ENCODE measurements at places on chromosomes 11 and 22.
A peak's percentile ranks its signal among the peaks of the same experiment; 100 is the strongest.

- no peak for DNase-seq
These were observed 288.1 kb downstream of the ETS1 start for GRCh38 chr11:128299132-128299726.

GRCh38 chr11:96091476-96091875 is 167.6 kb upstream of the MTMR2 start:
- no peak for DNase-seq

- DNase-seq, result no peak
These were observed 342.3 kb upstream of the CCDC179 start for GRCh38 chr11:23202611-23203010.

DNA sequence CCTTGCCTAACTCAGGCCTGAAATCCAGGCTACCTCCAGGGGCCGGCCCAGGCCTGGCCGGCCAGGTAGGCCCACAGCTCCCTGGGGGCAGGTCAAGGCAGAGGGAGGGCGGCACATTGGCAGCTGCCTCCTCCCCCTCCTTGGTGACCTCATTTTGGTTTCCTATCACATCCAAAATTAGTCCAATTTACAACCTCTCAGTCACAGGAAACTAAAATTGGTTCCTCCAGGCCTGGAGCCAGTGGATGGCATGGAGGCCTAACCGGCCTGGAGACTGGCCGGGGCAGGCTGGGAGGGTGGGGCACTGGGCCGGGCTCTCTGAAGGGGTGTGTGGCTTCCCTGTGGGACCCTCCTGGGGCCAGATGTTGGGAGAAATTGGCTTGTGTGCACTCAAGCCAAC is 35.9 kb downstream of the LRRC10B start:
- DNase-seq, result no peak

- no peak for DNase-seq
These were observed 34.7 kb upstream of the CSNK2A3 start for GRCh38 chr11:11387622-11388305.

DNA sequence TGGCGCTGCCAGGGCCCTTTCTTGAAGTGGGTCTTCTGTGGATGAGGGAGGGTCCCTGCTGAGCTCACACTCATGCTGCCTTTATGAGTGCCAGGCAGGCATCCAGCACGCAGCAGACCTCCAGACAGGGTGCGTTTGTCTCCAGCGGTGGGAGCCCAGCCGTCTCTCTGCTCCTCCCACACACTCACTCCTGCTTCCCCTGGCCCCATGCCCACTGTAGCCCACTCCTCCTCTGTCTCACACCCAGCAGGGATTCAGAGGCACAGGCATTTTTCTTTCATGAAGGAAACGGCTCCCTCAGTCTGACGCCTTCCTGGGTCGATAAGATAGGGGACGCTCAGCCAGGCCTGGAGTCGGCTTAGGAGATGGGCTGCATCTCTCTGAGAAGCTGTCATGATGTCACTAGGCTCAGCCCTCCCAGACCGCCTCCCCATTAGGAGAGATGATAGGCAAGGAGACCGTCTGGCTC is 183.9 kb upstream of the NCAM1 start:
- peak; percentile 43 for DNase-seq

GRCh38 chr11:102114032-102114431 is 3.8 kb downstream of the YAP1 start:
- no peak for DNase-seq

GRCh38 chr11:68371171-68372041 is 59.0 kb downstream of the LRP5 start:
- no peak for DNase-seq

DNA sequence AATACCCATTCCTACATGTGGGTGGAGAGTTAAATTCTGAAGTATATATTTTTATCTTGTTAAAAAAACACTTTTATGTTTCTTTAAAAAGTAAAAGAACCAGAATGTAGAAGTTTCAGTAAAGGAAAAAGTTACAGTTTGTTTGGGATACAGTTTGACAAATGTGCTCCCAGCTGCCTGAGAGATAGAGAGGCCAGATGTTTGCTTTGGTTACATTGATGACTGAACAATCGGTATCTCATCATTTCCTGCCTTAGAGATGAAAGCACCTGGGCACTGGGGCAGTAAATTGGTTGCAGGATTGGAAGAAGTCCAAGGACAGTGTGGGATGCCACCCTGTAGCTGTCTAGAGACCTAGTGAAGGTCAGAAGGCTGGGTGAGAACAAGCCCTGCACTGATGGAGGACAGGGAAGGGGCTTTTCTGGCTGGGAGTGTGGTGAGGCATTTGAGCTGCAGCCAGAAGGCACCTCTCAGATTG is 16.6 kb downstream of the MED15 start:
- DNase-seq, result no peak

DNA sequence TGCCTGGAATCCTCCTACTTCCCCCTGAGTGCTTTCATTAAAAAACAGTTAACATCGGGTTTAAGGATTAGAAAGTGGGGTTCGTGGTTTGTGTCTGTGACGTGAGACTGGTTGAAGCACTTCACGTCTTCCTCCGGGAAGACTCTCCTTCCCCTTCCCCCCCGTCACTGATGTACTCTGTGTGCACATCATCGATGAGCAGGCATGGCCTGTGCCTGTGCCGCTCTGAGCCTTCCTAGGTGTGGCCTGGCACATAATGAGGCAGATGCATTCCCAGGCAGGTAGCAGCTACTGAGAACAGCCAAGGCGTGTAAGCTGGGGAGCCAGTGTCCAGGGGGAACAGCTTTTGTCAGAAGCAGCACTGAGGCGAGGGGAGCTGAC is 93.8 kb downstream of the BCR start:
- DNase-seq, result no peak

DNA sequence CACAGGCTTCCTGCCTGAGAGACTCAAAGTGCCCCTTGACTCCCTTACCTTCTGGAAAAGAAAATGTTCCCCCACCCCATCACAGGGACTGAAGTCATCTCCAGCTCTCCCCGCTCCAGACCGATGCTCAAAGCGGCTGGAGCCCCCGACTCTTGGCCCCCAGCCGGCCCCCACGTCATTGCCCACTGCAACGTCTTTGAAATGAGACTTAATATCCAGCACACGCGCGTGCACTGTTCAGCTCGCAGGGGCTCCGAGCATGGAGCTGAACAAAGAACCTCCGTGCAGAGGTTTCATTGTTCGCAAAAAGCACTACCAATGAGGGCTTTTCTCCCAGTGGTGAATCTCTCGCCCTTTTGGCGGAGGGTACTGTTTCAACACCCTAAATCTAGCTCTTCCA is 313.4 kb upstream of the SORL1-AS1 start:
- DNase-seq, result no peak

- DNase-seq, result no peak
These were observed 1.6 kb downstream of the MRPL48 start for GRCh38 chr11:73789279-73789670.

GRCh38 chr11:78469896-78470295 is 52.3 kb upstream of the GAB2 start:
- DNase-seq, result no peak

- no peak for DNase-seq
These were observed 6.9 kb downstream of the FEZ1 start for GRCh38 chr11:125489166-125489565.

GRCh38 chr11:123517559-123518364 is 87.7 kb downstream of the GRAMD1B start:
- no peak for DNase-seq

DNA sequence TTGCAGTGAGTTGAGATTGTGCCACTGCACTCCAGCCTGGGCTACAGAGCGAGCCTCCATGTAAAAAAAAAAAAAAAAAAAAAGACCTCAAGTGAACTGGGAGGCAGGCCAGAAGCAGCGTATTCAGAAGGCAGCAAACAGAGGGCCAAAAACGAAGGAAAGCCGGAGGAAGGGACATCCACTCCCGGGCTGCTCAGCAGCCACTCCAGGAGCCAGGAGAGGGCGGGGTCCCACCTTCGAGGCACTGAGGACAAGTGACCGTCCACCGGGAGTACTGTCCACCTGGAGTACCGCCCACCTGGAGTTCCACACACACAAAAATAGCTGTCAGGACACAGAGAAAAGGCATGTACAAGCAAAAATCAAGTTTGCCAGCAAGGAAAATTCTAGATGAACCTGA is 5.5 kb downstream of the TOLLIP start:
- peak; percentile 60 for DNase-seq

DNA sequence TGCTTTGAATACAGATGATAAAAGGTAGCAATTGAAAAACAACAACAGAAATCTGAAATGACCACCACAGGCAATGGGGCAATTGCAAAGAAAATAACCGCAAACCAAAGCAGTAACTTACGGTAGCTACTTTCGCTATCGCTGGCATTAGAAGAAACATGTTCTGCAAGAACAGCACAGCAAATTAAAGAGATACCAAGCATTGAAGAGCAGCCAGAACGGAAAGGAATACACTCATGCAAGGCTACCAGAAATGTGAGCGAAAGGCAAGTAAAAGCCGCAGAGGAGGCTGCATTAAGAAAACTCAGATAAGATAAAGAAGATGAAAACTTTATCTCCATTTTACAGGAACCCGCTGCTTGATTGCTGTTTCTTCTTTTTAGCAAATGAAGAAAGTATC is 194.1 kb upstream of the CCDC90B start:
- no peak for DNase-seq

DNA sequence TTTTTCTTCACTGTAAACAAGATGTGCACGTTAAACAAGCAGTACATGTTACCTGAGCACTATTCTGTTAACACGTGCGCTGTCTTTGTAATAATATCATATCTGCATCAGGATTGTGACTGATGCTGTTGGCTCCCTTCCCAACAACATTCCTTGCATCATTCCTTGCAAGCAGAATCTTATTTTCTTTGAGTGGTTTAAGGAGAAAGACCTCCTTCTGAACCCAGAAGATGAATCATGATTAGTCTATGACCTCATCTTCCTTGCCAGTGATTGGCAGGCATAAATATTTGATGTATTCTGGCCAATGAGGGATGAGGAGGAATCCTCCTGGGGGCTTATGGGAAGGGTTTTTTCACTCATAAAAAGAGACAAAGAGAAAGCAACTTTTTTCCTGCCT is 46.2 kb downstream of the C11orf71 start:
- no peak for DNase-seq

All from left cardiac atrium (tissue), 4 donors.